A549 treated with Hydrocortisone at 1 μM for 4 hours (cell line): ENCODE measurements at places on chromosomes 16 and 17. TPM values are rescaled to one million over a fixed set of nuclear protein-coding genes. Genes with fewer than 3 reads are reported as not detected.

The MEOX1 gene
- not detected in 5 replicates for total RNA-seq

The NLE1 gene
- 34.2 to 36.1 TPM (median 35.4 TPM) in 5 replicates for total RNA-seq

The TMEM170A gene
- 14.0 to 16.6 TPM (median 14.8 TPM) in 5 replicates for total RNA-seq

The NHLRC4 gene
- 0.17 to 0.32 TPM (median 0.23 TPM) in 5 replicates for total RNA-seq

The TMC7 gene
- total RNA-seq = 5.2 to 7.6 TPM (median 6.9 TPM) in 5 replicates

The C1QTNF1 gene
- 45.9 to 57.7 TPM (median 49.2 TPM) in 5 replicates for total RNA-seq

The P3H4 gene
- 29.4 to 36.0 TPM (median 32.0 TPM) in 5 replicates for total RNA-seq
